ENCODE measurements at places on chromosomes 7 and 10.

- no peak for DNase-seq
These were observed 243.2 kb downstream of the ELMO1 start for GRCh38 chr7:37205451-37205850.

DNA sequence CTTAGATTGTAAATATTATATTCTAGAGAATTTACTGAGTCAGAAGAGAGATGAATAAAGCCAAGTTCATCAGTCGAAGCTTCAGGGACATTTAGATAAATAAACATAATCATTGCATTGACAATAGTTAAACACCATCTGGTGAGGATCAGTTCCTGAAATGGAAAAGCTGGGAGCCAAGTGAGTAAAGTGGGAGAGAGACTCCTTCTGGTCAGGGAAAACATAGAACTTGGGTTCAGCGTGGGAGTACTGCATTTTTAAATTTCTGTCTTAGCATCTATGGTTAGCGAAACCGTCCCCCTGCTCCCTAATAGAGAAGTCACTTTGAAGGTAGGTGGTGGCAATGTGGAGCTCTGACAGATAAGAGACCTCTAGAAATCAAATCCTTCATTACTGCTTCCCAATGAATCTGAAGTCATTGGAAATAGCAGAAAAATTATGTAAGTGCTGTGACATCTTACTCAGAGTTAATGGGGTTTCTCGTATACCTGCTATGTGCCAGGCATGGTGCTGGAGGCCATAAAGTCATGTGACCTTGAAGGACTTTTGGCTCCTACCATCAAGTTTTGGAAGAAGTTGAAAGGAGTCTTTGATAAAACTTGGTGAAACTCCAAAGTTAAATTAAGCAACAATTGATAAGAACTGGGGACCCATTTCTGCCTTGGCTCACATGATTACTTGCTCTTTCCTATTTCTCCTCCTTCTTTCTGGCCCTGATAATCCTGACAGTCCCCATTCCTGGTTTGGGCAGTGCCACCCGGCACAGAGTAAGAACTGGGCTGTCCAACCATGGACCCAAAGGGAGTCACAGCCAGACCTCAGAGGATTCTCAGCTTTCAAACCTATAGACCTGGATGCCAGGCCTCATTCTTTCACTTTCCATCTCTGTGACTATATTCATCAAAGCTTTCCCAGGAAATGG, 211.2 kb downstream of the C7orf25 start:
- no peak for DNase-seq

GRCh38 chr7:17150018-17150417, 148.4 kb upstream of the AHR start:
- no peak for DNase-seq

DNA sequence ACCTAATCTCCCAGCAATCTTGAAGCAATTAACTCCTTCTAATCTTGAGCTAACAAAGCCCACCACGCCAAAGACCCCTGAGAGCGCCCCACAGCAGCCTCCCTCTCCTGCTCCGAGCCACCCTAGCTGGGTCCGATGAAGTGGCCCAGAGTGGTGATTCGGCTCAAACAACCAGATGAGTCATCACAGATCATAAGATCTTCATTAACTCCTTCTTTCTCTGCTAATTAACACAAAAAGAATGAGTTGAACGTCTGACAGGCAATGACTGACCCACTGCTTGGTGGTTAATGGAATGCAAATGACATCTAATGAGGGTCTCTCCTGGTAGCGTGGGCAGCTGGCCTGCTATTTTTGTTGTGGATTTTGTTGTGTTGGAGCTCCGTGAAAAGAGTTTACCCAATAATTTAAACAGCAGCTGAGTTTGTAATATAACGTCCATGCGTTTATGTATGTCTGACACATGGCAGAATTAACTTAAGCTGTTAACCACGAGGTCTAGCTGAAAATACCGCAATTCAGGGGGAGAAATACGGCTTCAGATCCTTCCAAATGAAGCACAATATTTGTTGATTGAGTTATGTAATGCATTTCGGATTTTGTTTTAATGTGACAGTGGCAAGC, 161.4 kb downstream of the RAB11FIP2 start:
- DNase-seq, result no peak

DNA sequence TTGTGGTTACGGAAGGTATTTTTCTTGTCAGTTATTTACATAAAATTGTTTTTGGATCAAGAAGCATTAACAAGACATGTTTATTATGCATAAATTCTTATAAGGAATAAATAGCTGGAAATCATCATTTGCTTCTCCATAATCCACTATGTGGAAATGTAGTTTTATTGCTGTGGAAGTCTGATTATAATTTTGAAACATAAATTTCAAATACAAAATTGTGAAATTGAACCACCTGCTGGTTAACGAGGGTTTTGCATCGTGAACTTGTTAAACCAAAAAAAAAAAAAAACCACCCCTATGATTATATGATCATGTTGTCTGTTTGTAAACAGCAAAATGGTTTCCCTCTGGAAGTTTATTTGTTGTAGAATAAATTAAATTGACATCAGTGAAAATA, 25.9 kb downstream of the ABRAXAS2 start:
- peak; percentile 16 for DNase-seq

GRCh38 chr10:78863140-78863905, 205.4 kb upstream of the ZMIZ1 start:
- no peak for DNase-seq

GRCh38 chr7:45569290-45569685, 4.9 kb upstream of the ADCY1 start:
- peak; percentile 3 for DNase-seq

GRCh38 chr7:55177068-55177530, 158.3 kb downstream of the EGFR start:
- no peak for DNase-seq

DNA sequence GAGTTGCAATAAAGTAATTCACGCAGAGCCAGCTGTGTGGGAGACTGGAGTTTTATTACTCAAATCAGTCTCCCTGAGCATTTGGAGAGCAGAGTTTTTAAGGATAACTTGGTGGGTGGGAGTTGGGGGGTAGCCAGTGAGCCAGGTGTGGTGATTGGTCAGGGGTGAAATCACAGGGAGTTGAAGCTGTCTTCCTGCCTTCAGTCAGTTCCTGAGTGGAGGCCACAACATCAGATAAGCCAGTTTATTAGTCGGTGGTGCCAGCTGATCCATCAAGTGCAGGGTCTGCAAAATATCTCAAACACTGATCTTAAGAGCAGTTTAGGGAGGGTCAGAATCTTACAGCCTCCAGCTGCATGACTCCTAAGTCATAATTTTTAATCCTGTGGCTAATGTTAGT, 3.3 kb upstream of the CYP51A1 start:
- DNase-seq, result no peak

GRCh38 chr7:31192986-31193385, 140.9 kb downstream of the ADCYAP1R1 start:
- DNase-seq, result peak; percentile 70

DNA sequence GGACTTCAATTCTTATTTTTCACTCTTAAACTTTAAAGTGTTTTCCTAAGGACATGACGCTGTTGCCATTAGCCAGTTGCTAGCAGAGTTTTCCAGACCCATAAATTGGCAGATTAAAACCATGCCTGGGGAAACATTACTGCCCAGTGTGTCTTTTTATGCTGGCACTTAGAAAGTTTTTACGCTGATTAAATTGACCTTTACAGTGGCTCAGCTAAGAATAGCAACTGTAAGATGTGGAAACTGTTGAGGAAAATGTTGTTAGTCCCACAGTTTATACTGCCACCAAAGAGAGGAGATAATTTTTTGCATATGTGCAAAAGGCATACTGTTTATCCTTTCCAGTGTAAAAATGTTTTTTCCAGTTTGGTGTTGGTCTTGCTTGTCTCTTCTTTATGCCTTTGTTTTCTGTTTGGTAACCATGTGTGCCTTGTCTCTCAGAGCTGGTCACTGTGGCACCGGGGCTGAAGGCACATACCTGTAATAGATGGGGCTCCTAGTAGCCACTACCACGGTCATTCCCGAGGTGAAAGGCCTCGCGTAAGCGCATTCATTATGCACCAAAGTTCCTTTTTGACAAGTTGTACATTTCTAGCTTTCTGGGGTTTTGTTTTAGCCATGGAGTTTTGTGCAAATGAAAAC, 45.3 kb downstream of the CYP17A1 start:
- no peak for DNase-seq

DNA sequence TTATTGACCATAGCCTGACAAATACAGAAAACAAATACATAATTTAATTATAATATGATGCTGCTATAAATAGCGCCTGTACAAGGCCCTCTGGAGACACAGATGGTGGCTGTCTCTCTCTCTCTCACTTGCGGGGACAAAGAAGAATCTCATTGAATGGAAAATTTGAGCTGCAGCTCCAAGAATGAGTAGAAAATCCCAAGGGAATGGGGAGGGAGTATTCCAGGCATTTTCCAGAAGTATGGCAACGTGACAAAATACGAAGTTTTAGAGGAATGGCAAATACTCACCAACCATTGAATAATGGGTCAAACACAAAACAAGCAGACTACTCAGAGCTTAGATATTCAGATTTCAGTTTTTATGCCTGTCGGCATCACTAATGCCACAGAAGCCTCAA, 179.9 kb downstream of the NRP1 start:
- no peak for DNase-seq

DNA sequence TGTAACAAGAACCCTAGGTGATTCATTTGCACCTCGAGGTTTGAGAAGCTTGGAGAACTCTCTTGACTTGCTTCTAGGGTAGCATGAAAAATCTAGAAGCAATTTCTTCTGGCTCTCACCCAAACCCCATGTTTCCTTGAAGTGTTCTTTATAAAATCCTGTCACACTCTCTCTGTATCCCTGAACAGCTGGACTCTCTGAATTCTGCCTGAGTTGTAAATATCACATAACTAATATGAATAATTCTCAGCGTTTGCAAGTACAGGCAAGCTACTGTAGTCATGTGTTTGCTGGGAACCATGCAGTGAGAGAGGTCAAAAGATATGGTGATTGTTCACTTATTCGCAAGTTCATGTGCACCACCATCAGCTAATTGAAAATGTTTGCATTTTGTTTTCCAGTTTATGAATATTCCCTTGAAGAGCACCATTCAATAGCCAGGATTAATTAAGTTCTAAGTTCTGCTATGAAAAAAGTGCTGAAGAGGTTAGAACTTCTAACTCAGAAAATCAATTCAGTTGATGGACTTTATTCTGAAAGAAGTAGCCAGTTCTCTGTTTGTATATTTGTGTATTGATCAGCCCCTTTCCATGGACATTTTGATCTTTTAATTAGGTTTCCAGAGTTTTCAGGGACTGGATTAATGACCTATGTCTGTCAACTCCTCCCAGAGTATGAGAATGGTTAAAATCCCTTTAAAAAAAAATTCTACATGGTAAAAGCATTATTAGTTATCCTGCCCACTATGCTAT, 243.0 kb downstream of the PLXDC2 start:
- DNase-seq, result no peak

DNA sequence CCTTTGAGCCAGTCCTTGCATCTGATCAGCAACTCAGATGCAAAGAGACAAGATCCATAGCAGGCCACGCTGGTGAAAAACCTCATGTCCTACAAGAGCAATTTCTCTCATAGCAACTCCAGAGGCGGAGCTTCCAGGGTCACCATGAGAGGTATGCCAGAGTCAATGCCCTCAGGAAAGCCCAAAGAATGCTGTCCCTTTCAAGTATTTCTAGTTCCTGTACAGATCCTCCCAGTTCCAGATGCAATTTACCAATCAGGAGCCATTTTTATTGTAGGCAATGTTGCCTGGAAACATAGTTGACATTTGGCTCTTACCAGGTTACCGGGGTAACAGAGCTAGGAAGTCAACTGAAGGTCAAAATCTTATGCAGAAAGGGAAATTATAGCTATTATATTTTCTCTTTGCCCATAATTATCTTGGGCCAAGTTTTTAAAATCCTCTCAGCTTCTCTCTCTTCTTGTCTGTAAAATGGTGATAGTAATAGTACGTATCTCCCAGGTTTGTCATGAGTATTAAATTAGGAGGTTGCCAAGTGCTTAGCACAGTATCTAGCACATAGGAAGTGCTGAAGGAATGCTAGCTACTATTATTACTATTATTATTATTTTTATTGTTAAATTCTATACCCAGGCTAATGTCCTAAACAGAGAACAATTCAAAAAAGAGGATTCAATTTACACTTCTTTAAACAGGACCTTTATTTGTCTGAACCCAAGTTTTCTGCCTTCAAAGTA, 46.3 kb upstream of the TM9SF3 start:
- no peak for DNase-seq

GRCh38 chr10:27741173-27742091, 4.2 kb downstream of the MKX start:
- DNase-seq, result no peak

GRCh38 chr7:149584009-149584408, 86.4 kb upstream of the ZNF746 start:
- DNase-seq, result no peak

DNA sequence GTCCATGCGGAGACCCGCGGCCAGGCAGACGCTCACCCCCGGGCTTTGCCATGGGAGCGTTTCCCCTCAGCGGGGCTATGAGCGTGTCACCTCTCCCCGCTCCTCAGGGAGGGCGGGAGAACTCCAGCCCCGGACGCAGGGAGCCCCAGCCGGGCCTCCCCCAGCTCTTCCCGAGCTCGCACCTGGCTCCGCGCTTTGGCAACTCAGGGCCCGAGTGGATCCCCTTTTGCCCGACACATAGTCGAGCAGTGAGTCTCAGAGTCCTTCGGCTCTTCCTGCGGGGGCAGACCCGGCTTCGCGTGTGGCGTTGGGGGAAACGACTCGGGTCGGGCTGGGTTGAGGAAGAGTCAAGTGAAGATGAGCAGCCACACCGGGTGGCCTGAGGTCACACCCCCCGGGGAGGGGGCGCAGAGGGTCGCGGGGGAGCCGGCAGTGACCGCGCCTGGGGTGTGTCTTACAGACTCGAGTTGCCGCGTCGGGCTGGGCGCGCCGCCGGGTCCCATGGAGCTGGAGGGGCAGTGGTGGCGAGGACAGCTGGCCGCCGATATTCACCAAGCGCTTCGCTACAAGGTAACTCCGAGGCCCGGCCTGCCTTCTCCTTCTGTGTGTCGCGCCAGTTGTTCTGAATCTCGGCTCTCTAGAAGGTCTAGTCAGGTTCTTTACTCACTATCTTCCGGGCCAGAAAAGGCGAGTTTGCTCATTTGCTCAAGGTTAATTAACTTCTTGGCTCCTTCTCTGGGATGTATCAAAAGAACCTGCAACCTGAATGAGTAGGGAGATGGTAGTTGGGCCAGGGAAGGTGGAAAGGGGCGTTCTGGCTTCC, 721 bp downstream of the CCNJ start:
- DNase-seq, result peak; percentile 57

Measured in HuH-7 (cell line).